ENCODE measurements at places on chromosomes 5 and 9.

GRCh38 chr9:12973710-12974109 lies 198.9 kb downstream of the LURAP1L start:
- H3K4me1 ChIP-seq = no peaks in the 10 kb centered on the region
- H3K27me3 ChIP-seq = no peaks in the 10 kb centered on the region
- no peak for DNase-seq
- no peak overlapping the region for H3K4me3 ChIP-seq
- no peak overlapping the region for H3K27ac ChIP-seq
- H3K36me3 ChIP-seq = no peaks in the 10 kb centered on the region

GRCh38 chr9:109118808-109119438 lies 824 bp downstream of the TMEM245 start:
- no peaks in the 10 kb centered on the region for H3K27me3 ChIP-seq
- no peaks in the 10 kb centered on the region for H3K36me3 ChIP-seq
- no peaks in the 10 kb centered on the region for H3K4me1 ChIP-seq

GRCh38 chr5:179171816-179172745 lies 111.9 kb downstream of the ZNF354C start:
- no peak for DNase-seq
- H3K4me3 ChIP-seq = no peak overlapping the region
- no peaks in the 10 kb centered on the region for H3K36me3 ChIP-seq
- peaks cover 9% of the 10 kb centered on the region for H3K4me1 ChIP-seq
- no peak overlapping the region for H3K27ac ChIP-seq

DNA sequence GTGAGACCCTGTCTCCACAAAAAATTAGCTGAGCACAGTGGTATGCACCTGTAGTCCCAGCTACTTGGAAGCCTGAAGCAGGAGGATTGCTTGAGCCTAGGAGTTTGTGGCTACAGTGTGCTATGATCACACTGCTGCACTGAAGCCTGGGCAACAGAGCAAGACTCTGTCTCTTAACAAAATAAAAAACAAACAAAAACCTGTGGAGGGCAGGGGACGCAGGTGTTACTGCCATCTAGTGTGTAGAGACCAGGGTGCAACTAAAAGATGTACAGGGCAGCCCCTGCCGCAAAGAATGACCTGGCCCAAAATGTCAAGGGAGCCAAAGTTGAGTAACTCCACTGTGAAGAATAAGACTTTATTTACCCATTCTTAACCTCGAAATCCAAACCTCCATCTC lies 27.1 kb downstream of the ASPN start:
- H3K4me1 ChIP-seq = no peaks in the 10 kb centered on the region
- H3K4me3 ChIP-seq = no peak overlapping the region
- no peaks in the 10 kb centered on the region for H3K27me3 ChIP-seq
- H3K27ac ChIP-seq = no peak overlapping the region
- H3K36me3 ChIP-seq = no peaks in the 10 kb centered on the region
- no peak for DNase-seq

- no peak overlapping the region for H3K4me3 ChIP-seq
- H3K36me3 ChIP-seq = no peaks in the 10 kb centered on the region
- H3K4me1 ChIP-seq = no peaks in the 10 kb centered on the region
- no peak overlapping the region for H3K27ac ChIP-seq
Measured at GRCh38 chr9:85112391-85112790, 442.9 kb downstream of the NTRK2 start.

DNA sequence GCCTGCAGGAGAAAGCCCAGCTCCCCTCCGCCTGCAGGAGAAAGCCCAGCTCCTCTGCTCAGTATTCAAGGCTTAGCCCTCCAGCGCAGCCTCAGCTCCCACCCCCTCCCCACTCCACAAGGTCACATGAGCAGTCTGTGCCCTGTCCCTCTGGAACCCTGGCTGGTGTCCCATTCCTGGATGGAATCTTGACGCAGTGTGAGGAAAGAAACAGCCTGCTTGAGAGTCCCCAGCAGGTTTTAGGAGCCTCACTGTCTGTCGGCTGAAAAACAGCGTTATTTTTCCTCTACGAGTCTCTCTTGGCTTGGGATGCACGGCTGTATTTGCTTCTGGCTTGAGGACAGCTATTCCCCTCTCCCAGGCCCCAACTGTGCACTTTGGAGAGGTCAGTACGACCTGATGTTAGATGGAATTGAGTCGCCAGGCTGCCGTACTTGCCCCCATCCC lies 210.1 kb upstream of the TRIM32 start:
- H3K36me3 ChIP-seq = no peaks in the 10 kb centered on the region
- no peaks in the 10 kb centered on the region for H3K27me3 ChIP-seq
- peak; percentile 66 for DNase-seq
- no peaks in the 10 kb centered on the region for H3K4me1 ChIP-seq

DNA sequence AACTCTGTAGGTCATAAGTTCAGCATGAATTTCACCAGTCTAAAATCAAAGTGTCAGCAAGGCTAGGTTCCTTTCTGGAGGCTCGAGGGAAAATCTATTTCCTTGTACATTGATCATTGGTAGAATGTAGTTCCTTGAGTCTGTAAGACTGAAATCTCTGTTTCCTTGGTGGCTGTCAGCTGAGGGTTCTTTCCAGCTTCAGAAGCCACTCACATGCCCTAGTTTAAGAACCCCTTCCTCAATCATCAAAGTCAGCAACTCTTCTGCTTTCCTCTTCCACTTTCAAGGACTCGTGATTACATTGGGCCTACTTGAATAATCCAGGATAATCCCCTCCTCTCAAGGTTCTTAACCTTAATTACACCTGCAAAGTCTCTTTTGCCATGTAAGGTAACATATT lies 4.9 kb upstream of the SCAMP1 start:
- H3K36me3 ChIP-seq = no peaks in the 10 kb centered on the region
- no peaks in the 10 kb centered on the region for H3K27me3 ChIP-seq
- no peak overlapping the region for H3K27ac ChIP-seq
- DNase-seq = no peak

GRCh38 chr9:19149230-19149629 lies 21.9 kb upstream of the PLIN2 start:
- no peaks in the 10 kb centered on the region for H3K36me3 ChIP-seq
- H3K4me1 ChIP-seq = no peaks in the 10 kb centered on the region
- no peak overlapping the region for H3K4me3 ChIP-seq
- no peaks in the 10 kb centered on the region for H3K27me3 ChIP-seq
- no peak overlapping the region for H3K27ac ChIP-seq

- no peaks in the 10 kb centered on the region for H3K4me1 ChIP-seq
- DNase-seq = no peak
- H3K36me3 ChIP-seq = no peaks in the 10 kb centered on the region
Measured at GRCh38 chr9:118882684-118883083, 486.6 kb downstream of the BRINP1 start.

DNA sequence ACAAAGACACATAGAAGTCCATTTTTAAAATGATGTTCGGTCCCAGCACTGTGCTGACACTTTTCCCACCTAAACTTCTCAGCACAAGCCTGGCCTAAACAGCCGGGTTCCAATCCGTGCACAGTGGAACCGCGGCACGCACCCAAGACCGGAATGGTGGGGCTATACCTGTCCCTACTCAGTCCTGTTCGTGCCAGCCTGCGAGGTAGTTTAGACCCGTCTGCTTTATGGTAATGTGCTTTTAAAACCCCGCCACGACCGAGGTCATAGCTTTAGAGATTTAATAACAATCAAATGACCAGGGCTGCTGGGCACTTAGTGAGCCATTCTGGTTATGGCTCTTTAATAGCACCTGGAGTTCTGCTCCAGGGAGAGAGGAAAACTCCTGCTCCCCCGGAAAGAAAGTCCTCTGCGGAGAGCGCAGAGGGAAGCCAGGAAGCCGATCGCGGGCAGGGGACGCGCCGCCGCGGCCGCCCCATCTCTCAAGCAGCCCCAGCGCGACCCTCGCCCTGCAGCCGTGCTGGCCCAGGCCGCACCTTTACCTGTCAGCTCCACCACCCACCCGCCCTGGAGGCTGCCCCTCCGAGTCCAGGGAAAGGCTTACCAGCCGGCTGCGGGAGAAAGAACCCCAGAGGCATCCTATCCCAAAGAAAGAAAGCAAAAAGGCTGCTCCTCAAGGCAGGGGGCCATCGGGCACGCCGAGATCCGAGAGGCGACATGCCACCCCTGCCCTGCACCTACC lies 511 bp downstream of the ARL15 start:
- no peaks in the 10 kb centered on the region for H3K36me3 ChIP-seq
- peak overlapping the region; percentile 87 for H3K27ac ChIP-seq
- H3K4me3 ChIP-seq = peak overlapping the region; percentile 81
- DNase-seq = peak; percentile 61

DNA sequence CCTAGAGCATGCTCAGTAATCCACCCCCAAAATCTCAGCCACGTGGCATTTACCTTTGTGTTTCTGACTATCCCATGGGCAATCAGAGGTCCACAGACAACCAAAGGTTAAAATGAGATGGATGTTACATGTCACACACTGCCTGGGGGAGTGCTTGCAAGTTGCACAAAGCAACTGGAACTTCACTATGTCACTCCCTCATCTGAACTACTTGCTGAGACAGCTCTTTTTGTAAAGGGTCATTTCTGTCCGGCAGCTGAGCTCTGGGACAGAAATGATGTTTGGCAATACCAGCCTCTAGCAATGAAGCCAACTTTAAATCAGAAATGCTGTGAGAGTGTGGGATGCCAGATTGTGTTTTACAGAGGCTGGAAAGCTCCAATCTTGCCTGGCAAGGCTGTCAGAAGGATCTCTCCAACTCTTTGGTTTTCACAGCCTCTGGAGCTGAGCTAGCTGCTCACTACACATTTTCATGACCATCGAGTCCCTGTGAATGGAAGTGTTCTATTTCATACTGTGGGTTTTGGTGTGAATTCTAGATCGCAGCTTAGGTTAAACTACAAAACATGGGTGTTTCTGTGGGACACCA lies 66.3 kb upstream of the TMEM215 start:
- H3K4me1 ChIP-seq = no peaks in the 10 kb centered on the region
- no peak for DNase-seq
- H3K36me3 ChIP-seq = no peaks in the 10 kb centered on the region
- no peak overlapping the region for H3K27ac ChIP-seq
- H3K27me3 ChIP-seq = no peaks in the 10 kb centered on the region
- no peak overlapping the region for H3K4me3 ChIP-seq

DNA sequence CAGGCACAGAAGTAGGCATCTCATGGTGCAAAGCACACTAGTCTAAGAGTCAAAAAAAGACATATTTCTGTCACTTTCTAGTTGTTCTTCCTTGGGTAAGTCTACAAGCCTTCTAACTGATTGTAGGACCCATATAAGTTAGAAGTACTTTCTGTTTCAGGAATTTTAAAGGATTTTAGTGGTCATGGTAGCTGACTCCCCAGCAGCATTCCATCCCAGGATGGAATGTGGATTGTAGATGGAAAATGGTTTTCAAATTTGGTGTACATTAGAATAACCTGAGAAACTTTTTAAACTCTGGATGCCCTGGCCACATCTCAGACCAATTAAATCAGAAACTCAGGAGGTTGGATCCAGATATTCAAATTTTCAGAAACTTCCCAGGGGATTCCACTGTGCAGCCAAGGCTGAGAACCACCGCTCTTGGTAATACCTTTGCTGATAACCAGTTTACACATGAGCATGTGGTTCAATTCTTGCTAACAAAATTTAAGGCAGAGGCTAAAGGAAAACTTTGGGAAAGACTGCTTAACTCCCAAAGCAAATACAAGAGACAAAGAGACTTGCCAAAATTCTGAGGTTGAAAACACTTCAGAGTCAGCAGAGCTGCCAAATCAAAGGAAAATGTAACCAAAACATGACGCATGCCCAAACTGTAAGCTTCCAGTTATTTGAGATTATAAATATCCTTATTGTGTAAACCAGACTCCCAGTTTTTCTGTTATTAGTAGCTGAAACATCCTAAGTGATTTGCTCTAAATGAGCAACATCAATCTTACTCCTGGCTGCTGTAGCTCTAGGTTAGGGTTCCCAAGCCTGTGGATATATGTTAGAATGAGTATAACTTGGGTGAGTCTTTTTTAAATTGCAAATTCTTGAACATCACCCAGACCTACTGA lies 145.4 kb upstream of the MTAP start:
- H3K4me1 ChIP-seq = no peaks in the 10 kb centered on the region
- DNase-seq = no peak
- no peak overlapping the region for H3K4me3 ChIP-seq

DNA sequence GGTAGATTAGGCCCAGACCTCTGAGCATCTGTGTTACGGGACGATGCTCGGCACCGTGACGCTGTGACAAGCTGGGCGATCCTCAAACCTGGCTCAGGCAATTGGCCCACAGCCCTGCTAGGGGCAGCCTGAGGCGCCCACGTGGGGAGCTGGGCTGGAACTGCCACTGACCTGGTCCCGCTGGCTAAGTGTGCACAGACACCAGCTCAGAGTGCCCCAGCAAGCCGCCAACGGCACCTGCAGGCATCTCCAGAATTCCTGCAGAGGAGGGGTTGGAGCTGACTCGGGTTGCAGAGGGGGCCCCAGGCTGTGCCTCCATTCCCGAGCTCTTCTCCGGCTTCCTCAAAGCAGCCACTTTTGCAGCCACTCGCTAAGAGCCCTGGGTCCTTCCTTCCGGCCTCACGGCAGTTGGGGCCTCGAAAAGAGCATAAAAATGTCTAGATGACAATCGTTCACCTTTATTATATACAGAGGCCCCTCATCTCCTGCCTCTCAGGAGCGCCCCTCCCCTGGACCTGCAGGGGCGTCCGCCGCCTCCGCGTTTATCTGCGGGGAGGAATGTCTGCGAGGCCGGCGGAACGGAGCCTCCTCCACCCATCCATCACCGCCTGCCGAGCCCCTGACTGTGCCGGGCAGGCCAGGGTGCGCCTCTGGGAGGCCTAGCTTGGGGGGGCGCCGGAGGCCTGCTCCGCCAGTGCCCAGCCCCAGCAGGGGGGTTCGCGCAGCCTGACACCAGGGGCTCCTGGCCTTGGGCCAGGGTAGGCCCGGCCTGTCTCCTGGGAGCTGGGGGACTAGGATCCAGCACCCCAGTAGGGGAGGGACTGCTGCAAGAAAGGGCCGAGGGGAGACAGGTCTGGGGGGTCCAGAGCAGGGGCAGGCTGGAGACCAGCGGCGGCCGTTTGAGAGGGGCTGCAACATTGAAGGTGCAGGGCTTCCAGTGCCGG lies 144.9 kb downstream of the BARX1 start:
- H3K36me3 ChIP-seq = no peaks in the 10 kb centered on the region
- no peaks in the 10 kb centered on the region for H3K27me3 ChIP-seq
- no peak overlapping the region for H3K27ac ChIP-seq
- no peaks in the 10 kb centered on the region for H3K4me1 ChIP-seq
- DNase-seq = no peak

DNA sequence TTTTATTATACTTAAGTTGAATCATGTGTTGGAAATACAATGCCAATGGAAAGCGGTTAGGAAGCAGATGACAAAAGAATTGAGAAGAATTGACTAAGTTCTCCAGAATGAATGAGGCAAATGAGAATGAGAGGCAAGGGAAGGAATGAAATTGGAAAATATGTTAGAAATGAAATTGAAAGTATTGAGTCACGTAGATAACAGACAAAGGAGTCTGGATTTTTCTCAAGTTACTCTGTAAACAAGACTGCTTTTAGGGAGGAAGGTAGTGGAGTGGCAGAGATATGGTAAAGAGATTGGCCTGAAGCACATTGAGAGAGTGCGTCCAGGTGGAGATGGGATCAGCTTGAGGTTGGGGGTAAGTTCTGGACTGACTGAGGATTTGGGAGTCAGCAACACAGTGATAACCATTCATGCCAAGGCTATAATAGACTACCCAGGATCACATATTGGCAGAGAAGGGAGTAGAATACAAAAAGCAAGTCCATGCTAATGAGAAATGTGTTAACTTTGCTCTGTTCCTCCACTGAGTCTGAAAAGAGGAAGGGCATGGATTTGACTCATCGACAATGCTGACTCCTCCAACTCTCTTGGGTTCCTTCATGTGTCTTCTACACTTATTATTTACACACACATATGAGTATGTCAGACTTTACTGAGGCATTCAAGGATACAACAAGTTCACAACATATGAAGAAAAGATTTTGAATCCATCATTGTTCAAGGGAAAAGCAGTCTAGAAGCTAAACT lies 814.2 kb upstream of the ZNF608 start:
- no peak overlapping the region for H3K4me3 ChIP-seq
- H3K4me1 ChIP-seq = no peaks in the 10 kb centered on the region
- H3K36me3 ChIP-seq = no peaks in the 10 kb centered on the region
- no peak overlapping the region for H3K27ac ChIP-seq

All from right atrium auricular region (tissue), 2 donors.